ENCODE measurements at places on chromosomes 2 and 18.
A peak's percentile ranks its signal among the peaks of the same experiment; 100 is the strongest.

GRCh38 chr2:113276761-113277425, 1.8 kb downstream of the PAX8 start:
- no peak for DNase-seq

GRCh38 chr18:51668607-51669006, 471.1 kb upstream of the MEX3C start:
- DNase-seq: no peak

DNA sequence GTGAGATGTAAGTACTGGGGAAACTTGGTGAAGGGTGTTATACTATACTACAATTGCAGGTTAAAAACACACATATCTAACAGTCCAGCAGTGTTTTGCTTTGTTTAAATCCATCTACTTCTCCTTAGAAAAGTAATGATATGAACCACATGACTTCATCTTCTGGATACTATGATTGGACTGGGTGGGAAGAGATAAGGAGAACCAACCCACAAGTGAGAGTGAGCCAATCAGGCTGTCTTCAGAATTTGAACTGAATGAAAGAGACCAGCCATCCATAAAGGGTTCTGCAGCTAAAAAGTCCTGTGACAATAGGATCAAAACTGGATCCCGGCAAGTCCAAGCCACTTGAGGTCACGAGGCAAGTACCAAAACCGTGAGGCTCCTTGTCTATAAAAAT, 46.6 kb downstream of the KANSL3 start:
- DNase-seq: no peak

DNA sequence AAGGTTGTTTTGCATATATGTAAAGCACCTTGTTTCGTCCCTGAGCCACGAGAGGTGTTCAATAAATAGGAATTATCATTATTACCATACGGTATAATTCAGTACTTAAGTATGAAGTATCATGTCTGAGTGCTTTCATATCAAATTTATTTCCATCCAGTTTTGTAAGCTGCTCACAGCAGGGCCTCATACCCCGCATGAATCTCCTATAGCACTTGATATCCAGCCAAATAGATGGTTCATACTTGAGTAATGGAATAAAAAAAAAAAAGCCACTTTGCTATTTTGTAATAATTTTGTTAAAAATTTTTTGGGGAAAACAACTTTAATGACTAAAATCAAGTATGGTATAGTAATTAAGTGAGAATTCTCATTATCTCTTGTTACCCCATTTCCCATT, 160.8 kb upstream of the NOSTRIN start:
- DNase-seq: no peak

GRCh38 chr2:88355486-88355885, 97.0 kb downstream of the FOXI3 start:
- DNase-seq: no peak

DNA sequence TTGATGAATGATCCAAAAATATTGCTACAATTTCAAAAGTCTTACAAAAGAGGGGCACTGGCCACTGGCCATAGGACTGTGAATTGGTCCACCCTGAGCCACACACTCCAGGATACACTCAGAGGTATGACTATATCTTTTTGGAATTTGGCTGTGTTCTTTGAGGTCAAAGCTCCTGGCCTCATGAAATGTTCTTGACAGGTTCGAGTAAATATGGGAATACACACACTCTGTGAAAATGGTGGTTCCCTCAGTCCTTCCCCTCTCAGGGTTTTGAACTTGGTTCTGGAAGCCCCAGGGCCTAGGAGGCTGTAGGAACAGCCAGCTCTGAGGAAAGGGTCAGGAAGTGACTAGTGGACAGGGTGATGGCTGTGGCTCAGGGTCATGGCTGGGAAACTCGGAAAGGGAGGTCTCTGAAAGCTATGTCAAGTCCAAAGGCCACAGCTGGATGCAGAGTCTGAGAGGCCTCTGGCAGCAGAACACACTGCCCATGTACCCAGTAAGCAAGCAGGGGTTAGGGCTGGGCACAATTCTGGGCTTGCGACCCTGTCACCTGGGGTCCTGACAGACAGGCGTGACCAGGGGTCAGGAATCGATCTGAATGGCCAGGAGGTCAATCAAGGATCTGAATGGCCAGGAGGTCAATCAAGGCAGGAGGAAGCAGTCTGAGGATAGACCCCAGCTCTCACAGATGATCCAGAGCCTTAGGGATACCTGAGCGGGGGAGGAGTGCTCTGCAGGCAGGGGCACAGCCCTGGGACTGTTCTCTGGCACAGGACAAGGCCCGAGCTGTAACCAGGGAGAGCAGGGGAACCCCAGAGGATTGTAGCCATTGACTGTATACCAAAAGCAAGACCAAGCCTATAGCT, 223.4 kb upstream of the SMAD2 start:
- DNase-seq: no peak

- DNase-seq: no peak
Observed at GRCh38 chr2:190716176-190716807, 67.4 kb downstream of the NAB1 start.

GRCh38 chr2:45750001-45750400, 98.5 kb downstream of the PRKCE start:
- DNase-seq: no peak

DNA sequence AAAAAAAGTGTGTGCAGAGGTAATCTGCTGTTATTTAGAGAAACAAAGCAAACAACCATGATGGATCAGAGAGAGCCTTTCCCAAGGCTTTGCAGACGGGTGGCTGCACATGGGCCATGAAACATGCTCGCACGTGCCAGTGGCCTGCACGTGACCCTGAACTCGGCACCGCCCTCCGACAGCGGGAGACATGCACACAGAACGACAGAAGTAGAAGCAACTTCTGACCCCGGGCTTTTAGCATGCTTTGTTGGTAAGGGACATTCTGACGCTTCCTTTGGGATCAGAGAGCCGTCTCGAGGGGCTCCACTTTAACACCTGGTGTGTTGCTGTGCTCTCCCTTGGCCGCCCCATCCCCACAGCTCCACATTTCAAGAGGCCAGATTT, 112.5 kb downstream of the KCNF1 start:
- no peak for DNase-seq

- DNase-seq: no peak
Observed at GRCh38 chr2:147172493-147173188, 672.2 kb upstream of the ACVR2A start.

DNA sequence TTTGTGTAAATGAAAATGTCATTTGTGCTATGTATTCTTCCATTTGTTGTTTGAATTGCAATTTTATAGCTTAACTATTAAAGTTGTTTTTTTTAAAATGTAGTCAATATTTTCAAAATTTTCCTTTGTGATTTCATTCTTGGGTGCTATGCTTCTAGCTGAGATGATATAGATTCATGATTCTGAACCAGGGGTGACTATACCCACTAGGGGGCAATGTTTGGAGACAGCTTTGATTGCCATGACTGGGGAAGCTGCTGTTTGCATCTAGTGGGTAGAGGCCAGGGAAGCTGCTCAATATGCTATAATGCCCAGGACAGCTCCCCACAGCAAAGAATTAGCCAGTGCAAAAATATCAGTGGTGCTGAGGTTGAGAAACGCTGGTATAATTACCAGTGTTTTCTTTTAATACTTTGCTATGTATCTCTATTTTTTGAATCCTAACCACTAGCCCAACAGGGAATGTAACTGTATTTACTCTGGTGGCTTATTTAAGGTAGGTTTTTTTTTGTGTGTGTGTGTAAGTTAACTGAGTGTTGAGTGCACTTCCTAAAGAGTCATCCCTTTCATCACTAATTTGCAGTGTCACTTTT, 99.7 kb downstream of the MEP1B start:
- peak; percentile 19 for DNase-seq

DNA sequence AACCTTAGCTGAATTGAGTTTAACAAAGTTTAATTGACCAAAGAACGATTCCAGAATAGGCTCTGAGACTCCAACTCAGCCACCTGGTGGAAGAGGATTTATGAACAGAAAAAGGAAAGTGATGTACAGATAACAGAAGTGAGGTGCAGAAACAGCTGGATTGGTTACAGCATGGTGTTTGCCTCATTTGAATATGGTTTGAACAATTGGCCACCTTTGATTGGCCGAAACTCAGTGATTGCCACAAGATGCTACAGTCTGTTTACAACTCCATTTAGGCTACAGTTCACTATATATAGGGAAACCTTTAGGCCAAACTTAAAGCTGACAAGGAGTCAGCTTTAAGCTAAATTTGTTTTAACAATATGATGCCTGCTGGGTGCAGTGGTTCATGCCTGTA, 28.1 kb upstream of the SLC35G4 start:
- no peak for DNase-seq

GRCh38 chr2:240964704-240965295, 33.6 kb upstream of the SNED1 start:
- DNase-seq: no peak

GRCh38 chr2:200747668-200748618, 63.8 kb upstream of the BZW1 start:
- no peak for DNase-seq

DNA sequence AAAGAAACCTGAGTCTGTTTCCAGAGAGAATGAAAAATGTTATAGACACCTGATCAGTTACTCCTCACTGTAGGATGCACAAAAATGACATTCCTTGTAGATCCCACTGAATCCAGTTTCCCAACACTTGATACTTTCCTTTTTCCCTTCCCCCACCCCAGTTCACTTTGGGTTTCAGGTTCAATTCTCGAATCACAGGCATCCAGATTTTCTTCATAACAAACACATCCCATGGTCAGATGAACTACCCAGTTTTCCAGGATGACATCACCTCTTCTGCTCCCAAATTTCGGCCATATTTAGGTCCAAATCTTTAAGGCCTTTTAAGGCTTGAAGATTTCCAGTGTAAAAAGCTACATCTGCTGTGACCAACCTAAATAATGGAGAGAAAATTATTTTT, 51.5 kb downstream of the UGP2 start:
- no peak for DNase-seq

DNA sequence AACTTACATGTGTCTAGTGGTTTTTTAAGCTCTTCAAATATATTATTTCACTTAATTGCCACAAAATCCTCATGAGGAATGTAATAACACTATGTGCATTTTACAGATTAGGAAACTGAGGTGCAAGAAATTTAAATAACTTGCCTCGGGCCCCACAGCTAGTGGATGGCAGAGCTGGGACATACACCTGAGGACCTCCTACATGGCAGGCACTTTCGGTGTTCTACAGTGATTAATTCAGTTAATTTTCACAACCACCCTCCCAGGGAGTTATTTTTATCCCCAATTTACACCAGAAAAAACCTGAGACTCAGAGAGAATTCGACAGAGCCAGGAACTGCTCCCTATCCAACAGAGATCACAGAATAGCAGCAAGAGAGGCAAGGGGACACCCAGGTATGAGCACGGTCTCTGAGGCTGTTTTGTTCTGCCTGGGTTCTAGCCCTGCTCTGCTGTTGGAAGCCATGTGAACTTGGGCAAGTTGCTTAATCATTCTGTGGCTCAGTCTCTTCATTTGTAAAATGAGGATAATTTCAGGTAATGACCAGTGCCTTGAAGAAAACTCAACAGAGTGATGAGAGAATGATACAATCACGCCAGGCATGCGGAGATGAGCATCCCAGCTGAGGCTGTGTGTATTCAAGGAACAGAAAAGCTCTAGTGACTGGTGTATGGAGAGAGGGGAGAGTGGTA, 82.3 kb downstream of the MYCN start:
- no peak for DNase-seq

DNA sequence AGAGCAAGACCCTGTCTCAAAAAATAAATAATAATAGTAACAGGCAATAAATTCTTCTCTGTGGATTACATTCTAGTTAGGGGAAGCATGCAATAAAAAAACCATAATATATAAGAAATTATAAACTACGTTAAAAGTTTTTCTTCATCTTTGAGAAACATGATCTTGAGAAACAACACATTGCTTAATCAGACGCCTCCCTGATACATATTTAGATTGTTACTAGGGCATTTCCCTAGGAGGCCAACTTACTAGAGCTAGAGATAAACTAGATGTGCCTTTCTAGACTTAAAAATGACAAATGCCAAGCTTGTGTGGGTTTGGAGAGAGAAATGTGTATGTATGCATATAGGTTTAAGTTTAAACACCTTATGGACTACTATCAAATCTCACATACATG, 76.3 kb upstream of the GALNT5 start:
- no peak for DNase-seq

- DNase-seq: no peak
Observed at GRCh38 chr2:98823196-98824170, 92.6 kb upstream of the MGAT4A start.

- no peak for DNase-seq
Observed at GRCh38 chr2:2263196-2263829, 67.8 kb downstream of the MYT1L start.

DNA sequence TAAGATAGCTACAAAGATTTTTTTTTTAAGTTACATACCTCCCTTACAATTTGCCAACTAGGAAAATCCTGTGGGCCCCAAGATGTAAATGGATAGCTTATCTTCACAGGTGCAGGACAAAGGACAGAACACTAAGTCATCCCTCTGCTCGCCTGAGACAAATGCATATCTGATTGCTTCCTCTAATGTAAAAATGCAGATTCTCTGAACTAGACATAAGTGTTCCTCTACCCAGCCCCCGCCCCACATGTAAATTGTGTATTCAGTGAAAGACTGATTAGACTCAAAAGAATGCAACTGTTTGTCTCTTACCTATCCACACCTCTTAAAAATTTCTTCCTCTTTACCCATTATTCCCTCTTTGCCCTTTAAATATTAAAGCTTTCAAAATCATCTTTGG, 96.5 kb downstream of the CYP26B1 start:
- no peak for DNase-seq

DNA sequence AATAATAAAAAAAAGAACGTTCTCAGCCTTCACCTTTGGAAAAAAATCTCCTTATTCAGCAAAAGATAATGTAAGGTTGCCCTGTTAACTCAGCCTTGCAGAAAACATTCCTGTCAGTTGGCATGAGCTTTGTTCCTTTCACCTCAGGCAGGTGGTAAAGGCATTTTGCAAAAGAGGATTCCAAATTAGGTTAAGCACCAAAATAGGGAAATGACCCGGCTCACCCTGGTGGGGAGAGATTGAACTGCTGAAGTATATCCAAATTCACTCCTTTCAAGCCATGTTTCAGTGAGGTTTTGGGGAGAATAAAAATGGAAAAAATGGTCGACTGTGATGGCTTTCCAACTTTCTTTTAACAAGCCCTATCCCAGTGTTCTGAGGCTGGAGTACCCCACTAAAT, 1988.8 kb upstream of the PIK3C3 start:
- no peak for DNase-seq

DNA sequence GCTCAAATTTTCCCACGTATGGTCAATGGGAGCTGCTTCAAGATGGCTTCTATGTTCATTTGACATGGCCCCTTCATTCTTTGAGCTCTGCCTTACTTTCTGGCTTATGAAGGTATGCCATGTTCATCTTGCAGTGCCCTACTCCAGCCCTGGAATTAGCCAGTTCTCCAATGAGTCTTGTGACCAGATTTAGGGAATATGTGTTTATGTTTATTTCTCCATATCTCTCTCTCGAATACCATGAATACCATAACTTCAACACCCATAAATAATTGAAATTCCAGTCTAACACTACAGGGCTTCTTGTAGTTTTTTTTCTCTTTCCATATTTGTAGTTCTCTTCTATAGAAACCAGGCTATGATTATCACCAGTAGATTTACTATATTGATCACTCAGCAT, 39.7 kb downstream of the EPB41L5 start:
- DNase-seq: no peak

DNA sequence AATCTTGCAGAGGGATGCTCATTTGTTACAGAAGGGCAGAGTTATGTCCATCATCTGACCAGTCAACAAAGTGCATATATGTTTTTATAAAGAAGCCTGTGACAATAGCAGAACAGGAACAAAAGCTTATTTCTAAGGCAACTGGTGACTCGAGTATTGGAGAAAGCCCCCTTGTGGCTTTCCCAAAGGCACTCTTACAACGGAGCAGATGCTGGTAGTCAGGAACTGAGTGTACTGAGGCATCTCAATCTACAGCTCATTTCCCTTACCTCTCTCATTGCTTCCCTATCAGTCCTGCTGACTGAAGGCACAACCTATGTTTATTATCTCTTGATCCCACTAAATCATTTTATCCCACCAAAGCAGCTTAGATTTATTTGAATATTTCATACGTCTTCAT, 557.1 kb upstream of the CHAC2 start:
- no peak for DNase-seq

Data from CD4-positive, alpha-beta T cell treated with Interleukin-1 beta for 1 hour (primary cell).